HepG2 (cell line): ENCODE measurements at places on chromosomes 5 and 9. TPM values are rescaled to one million over a fixed set of nuclear protein-coding genes. Genes with fewer than 3 reads are reported as not detected.

DNA sequence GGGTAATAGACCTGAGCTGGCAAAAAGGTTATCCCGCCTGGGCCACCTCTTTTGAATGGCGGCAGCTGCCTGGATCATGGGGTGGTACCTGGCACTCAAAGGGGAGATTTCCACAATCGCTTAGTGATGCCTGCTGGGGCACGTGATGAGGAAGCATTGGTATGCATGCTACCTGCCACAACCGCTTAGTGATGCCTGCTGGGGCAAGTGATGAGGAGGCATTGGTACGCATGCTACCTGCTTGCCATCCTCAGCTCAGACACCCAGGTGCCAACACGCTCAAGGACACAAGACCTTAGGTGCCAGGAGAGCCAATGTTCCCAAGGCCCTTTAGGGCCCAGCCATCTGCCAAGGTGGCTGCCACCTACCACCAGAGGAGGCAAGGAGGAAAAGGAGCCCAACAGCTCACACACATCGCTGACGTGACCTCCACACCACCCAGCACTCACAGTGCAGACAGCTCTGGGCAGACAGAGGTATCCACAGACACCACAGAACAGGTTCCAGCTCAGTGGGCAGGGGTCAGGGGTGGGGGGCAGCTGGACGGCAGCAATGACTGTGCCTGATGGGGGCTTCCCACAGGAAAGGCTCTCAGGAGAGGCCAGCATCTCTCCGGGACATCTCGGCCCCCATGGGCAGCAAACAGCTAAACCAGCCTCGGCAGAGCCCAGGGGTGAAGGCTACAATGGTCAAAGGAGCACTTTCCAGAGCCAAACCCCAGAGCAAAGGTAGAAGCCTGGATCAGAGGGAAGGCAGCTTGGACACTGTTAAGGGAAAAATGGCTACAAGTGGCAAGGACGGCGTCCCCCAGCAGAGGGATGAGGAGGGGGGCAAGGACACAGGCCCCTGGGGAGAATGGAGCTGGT lies 43.0 kb upstream of the SARDH start:
- H3K4me1 ChIP-seq: no peaks in the 10 kb centered on the region
- H3K36me3 ChIP-seq: peaks cover 62% of the 10 kb centered on the region; the same call in 2 of the 3 replicates
- no peak overlapping the region for H3K27ac ChIP-seq

DNA sequence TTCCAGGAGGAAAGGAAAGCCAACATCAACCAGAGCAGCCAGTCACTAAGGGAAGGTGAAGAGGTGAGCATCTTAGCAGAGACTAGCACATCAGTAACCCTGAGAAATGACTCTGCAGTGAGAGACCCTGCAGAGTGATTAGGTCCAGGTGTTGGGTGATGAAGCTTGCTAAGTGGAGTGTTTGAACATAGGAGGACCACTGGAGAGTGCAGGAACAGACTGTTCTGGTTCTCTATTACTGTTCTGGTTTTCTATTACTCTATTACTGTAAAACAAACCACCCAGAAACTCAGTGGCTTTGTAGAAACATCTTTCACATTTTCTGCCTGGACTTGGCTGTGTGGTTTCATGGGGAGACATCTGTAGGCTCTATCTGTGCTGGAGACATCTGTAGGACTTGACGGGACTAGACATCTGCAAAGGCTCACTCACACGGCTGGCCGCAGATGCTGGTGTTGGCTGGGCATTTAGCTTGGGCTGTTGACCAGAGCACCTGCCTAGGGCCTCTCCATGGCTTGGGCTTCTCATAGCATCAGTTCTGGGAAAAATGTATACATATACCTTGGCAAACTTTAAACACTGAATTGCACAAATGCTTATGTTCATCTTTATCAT lies 33.4 kb upstream of the SPATA31E1 start:
- DNase-seq: no peak
- H3K4me3 ChIP-seq: no peak overlapping the region
- no peaks in the 10 kb centered on the region for H3K4me1 ChIP-seq
- no peak overlapping the region for H3K27ac ChIP-seq
- no peaks in the 10 kb centered on the region for H3K27me3 ChIP-seq
- H3K36me3 ChIP-seq: no peaks in the 10 kb centered on the region

GRCh38 chr9:128999581-129000206 lies 28.4 kb downstream of the SH3GLB2 start:
- peaks cover 48% of the 10 kb centered on the region for H3K36me3 ChIP-seq
- no peak overlapping the region for H3K4me3 ChIP-seq
- no peak for DNase-seq
- no peaks in the 10 kb centered on the region for H3K4me1 ChIP-seq
- H3K27ac ChIP-seq: no peak overlapping the region
- no peaks in the 10 kb centered on the region for H3K27me3 ChIP-seq

GRCh38 chr5:176738637-176739250 lies 71.6 kb upstream of the UNC5A start:
- H3K36me3 ChIP-seq: no peaks in the 10 kb centered on the region
- no peak overlapping the region for H3K27ac ChIP-seq
- no peak for DNase-seq
- H3K4me3 ChIP-seq: no peak overlapping the region

DNA sequence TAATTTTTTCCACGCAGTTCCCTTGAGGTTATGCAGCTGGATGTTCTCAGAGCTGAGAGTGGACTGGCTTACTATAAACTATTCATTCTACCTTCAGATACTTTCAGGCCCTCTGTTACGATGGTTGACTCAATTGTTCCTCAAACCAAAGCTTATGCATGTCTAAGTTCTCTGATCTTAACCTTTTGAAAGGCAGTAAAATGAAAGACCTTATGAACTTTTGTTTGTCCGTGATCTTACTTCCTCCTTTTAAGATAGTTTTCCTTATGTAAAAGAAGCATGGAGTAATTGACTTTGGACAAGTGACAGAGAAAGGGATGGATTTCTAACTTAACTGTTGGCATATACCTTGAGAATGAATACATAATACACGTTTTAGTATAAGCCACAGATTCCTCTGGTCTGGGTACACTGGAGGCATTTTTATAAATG lies 575.7 kb downstream of the PDE4D start:
- H3K4me1 ChIP-seq: no peaks in the 10 kb centered on the region
- no peak overlapping the region for H3K27ac ChIP-seq

- no peaks in the 10 kb centered on the region for H3K36me3 ChIP-seq
- H3K27me3 ChIP-seq: no peaks in the 10 kb centered on the region
- H3K4me1 ChIP-seq: peaks cover 86% of the 10 kb centered on the region
- no peak overlapping the region for H3K27ac ChIP-seq
- peak; percentile 34 for DNase-seq
Measured at GRCh38 chr5:14156650-14157492, 13.7 kb downstream of the TRIO start.

- no peak overlapping the region for H3K27ac ChIP-seq
- H3K27me3 ChIP-seq: no peaks in the 10 kb centered on the region
- no peak overlapping the region for H3K4me3 ChIP-seq
Measured at GRCh38 chr5:2487152-2487763, 264.2 kb downstream of the IRX2 start.

DNA sequence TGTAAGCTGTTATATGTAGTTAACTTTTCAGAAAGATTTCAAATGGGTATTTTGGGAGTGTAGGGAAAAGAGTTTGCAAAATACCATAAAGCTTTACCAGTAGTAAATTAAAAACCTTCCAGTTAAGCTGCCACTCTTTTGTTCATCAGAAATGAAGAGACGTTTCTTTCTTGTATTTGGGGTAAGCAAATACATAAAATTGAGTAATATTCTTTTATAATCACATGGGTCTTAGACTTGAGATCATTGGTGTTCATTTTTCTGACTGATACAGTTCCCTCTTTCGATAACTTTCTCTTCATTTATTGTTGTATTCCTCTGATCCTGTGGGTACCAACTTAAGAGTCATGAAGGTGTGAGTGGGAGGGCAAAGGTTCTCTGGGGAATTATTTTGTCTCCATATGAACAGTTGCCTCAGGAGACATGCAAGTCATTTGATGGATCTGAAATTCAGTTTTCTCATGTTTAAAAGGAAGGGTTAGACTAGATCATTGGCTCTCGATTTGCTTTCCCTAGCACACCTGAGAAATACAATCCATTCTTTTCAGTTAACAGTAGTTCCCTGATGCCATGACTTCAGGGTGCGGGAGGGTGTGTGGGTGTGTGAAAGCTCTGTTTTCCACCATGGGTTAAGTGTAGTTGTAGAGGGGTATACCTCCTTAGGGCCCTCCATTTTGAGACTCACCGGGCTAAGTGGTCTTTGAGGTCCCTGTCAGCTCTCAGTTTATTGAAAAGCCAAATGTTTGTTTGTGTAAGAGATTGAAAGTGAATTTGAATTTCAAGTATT lies 47.7 kb downstream of the CNTRL start:
- H3K4me3 ChIP-seq: peak overlapping the region; percentile 50; the same call in 1 of the 2 replicates
- peak overlapping the region; percentile 62 for H3K27ac ChIP-seq
- no peak for DNase-seq

- peaks cover 13% of the 10 kb centered on the region; the same call in 2 of the 3 replicates for H3K27me3 ChIP-seq
- H3K4me1 ChIP-seq: peaks cover 86% of the 10 kb centered on the region
- no peak overlapping the region for H3K4me3 ChIP-seq
- H3K36me3 ChIP-seq: no peaks in the 10 kb centered on the region
Measured at GRCh38 chr5:150159741-150160179, 4.1 kb upstream of the PDGFRB start.

DNA sequence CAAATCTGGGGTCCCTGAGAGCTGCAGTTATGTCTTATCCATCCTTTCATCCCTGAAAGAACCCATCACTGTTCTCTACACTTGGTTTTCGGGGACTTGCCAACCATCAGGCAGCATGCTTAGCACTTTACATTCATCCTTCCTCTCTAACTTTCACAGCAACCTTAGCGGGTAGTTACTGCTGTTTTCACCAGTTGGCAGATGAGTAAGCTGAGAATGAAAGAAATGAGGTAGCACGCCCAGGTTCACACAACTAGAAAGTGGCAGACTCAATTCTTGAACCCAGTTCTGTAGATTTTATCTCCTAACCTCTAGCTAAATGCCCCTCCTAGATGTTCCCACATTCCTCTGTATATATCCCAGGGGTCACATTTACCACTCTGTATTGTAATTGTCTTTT lies 342.0 kb upstream of the WWC1 start:
- H3K4me3 ChIP-seq: no peak overlapping the region
- H3K27ac ChIP-seq: no peak overlapping the region
- no peaks in the 10 kb centered on the region for H3K27me3 ChIP-seq
- no peaks in the 10 kb centered on the region for H3K36me3 ChIP-seq
- no peaks in the 10 kb centered on the region for H3K4me1 ChIP-seq

DNA sequence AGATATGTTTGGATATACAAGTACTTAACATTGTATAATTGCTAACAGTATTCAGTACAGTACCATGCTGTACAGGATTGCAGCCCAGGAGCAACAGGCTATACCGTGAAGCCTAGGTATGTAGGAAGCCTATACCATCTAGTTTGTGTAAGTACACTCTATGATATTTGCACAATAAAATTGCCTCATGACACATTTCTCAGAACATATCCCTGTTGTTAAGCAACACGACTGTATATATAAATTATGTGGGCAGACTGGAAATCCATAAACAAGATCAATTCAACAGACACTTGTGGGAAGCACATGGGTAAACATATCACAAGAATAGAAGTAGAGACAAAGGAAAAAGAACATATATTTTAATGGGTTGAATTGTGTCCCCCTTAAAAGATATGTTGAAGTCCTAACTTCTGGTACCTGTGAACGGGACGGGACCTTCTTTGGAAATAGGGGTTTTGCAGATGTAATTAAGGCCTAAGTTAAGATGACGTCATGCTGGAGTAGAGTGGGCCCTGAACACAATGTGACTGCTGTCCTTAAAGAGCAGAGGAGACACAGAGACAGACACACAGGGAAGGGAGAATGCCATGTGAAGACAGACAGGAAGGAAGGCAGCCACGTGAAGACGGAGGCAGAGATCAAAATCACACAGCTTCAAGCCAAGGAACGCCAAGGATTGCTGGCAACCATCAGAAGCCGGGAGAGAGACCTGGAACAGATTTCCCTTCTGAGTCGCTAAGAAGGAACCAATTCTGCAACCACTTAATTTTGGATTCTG lies 76.3 kb downstream of the SCAI start:
- H3K4me3 ChIP-seq: no peak overlapping the region
- no peaks in the 10 kb centered on the region for H3K27me3 ChIP-seq
- no peaks in the 10 kb centered on the region for H3K36me3 ChIP-seq
- no peaks in the 10 kb centered on the region for H3K4me1 ChIP-seq

DNA sequence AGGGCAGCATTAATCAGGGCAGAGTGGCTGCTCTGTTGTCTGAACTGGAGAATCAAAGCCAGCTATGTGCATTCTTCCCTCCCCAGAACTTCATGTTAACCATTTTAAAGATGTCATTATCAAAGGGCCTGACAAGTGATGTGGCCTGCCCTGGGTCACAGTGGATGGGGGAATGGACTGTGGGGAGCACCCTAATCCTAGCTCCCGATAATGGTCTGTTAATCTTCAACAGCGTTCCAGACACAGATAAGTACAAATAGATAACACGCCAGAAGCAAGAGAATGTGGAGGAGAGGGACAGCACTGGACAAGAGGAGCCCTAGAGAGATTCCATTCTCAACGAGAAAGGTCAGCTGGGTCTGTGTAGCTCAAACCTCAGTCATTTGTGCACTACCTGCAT lies 77.5 kb downstream of the DPYSL3 start:
- no peaks in the 10 kb centered on the region for H3K27me3 ChIP-seq
- DNase-seq: no peak
- H3K27ac ChIP-seq: no peak overlapping the region

- DNase-seq: no peak
- no peaks in the 10 kb centered on the region for H3K27me3 ChIP-seq
- no peak overlapping the region for H3K4me3 ChIP-seq
Measured at GRCh38 chr5:39063037-39063436, 11.2 kb downstream of the RICTOR start.

GRCh38 chr9:34992376-34992951 lies 2.9 kb downstream of the DNAJB5 start:
- H3K4me1 ChIP-seq: peaks cover 37% of the 10 kb centered on the region
- H3K36me3 ChIP-seq: no peaks in the 10 kb centered on the region
- DNase-seq: peak; percentile 24
- H3K27me3 ChIP-seq: no peaks in the 10 kb centered on the region; the same call in 2 of the 3 replicates
- H3K27ac ChIP-seq: no peak overlapping the region

DNA sequence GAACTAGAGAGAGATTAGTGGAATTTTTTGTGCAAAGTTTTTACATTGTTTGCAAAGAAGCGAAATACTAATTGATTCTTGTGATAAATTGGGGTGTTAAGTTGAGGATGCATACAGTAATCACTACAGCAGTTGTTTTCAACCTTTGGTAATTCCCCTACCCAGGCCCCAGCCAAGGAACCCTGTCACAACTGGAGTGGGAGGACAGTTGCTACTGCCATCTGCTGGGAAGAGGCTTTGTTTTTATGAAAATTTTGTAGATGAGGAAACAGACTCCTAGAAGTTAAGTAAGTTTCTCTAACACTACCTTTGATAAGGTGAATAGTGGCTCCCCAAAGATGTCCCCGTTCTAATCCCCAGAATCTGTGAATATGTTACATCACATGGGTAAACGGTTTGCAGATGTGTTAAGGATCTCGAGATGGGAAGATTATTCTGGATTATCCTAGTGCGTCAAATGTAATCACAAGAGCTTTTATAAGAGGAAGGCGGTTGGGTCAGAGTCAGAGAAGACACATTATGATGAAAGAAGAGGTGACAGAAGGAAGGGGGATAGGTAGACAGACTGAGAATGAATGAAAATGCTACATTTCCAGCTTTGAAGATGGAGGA lies 34.0 kb upstream of the PPP1R2B start:
- DNase-seq: peak; percentile 14
- H3K4me3 ChIP-seq: no peak overlapping the region
- H3K27me3 ChIP-seq: no peaks in the 10 kb centered on the region
- H3K36me3 ChIP-seq: no peaks in the 10 kb centered on the region
- H3K27ac ChIP-seq: no peak overlapping the region

GRCh38 chr5:138945421-138946240 lies 70.5 kb upstream of the LRRTM2 start:
- no peak for DNase-seq
- no peak overlapping the region for H3K27ac ChIP-seq
- peaks cover 2% of the 10 kb centered on the region for H3K36me3 ChIP-seq
- no peaks in the 10 kb centered on the region for H3K27me3 ChIP-seq

ADAMTS16 gene
- 0.02 and 0.07 TPM in 2 replicates for total RNA-seq

OGN gene
- not detected in 2 replicates for total RNA-seq

ALAD gene
- total RNA-seq: 21.8 and 23.0 TPM in 2 replicates

CCDC183 gene
- 3.0 and 5.0 TPM in 2 replicates for total RNA-seq

LRRC70 gene
- 0.31 and 0.71 TPM in 2 replicates for total RNA-seq
